GM10248 (cell line): ENCODE measurements at places on chromosomes 13 and 19.

DNA sequence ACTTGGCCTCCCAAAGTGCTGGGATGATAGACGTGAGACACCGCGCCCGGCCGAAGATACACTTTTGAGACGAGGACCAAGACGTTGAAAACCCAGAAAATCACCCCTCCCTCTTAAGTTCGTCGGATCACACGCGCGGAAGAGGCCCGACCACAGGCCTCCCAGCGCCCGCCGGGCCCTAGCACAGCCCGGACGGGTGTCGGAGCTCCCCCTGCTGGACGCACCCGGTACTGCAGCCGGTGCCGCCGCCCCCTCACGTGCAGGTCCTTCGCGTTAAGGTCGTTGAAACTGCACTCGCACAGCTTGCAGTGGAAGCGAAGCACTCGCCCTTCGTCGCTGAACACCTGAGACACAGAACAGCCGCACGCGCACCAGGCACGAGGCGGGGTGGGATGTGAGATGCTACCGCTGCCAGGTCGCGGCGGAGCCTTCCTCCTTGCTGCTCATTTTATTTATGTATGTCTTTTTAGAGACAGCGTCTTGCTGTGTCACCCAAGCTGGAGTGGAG is 35.7 kb upstream of the MATK start:
- DNase-seq = peak; percentile 86

GRCh38 chr13:111663953-111664421 is 343.5 kb downstream of the TEX29 start:
- DNase-seq = no peak

DNA sequence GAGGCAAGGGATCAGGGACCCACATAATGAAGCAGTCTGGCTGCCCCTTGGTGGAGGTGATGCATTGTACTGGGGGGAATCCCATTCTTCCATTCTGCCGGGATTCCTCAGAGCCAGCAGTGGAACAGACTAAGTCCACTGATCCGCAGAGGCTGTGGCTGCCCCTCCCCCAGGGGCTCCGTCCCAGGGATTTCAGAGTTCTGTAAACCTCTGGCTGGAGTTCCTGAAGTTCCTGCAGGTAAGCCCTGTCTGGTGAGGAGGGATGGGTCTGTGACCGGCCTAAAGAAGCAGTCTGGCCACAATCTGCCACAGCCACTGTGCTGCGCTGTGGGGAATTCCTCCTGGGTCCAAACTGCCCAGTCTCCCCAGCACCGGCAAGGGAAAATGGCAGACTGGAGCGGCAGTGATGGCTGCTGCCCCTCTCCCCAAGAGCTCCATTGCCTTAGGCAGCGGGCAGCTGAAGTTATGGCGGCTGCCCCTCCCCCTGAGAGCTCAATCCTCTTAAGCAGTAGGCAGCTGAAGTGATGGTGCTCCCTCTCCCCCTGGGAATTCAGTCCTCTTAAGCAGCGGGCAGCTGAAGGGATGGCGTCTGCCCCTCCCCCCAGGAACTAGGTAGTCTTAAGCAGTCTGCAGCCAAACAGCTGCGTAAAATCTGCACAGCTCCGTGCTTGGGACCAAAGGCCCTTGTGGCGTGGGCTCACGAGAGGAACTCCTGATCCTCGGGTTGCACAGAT is 155.7 kb downstream of the PCDH17 start:
- no peak for DNase-seq

DNA sequence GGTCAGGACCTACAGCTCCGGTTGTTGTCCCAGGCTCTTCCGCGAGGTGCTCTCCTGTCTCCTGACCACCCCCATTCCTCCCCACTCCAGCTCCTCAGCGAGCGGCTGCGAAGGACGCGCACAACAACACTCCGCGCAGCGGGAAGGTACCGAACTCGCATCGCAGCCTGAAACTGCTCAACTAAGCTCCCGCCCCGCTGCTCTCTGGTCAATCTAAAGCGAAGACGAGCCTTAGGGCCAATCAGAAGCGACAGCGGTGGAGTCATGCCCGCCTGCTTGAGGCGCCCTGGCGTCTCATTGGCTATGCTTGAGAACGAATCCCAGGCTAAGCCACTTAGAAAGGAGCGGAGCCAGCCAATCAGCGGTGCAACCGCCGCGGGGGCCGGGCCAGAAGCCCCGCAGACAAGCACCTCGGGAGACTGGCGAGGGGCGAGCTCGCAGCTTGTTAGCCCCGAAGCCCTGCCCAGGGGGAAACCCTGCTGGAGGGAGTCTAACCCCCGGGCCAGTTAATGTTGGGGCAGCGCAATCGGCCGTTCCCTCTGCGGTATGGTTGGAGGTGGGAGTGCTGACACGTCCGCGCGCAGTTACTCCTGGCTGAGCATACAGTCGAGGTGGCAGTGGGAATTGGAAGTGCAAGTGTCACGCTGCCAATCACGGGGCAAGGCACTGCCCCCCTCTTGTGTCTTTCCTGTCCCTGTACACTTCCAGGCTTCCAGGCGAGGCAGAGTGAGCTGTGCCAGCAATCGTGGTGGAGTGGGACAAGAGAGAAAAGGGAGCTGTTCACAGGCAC is 1.9 kb upstream of the ZBTB32 start:
- peak; percentile 95 for DNase-seq

DNA sequence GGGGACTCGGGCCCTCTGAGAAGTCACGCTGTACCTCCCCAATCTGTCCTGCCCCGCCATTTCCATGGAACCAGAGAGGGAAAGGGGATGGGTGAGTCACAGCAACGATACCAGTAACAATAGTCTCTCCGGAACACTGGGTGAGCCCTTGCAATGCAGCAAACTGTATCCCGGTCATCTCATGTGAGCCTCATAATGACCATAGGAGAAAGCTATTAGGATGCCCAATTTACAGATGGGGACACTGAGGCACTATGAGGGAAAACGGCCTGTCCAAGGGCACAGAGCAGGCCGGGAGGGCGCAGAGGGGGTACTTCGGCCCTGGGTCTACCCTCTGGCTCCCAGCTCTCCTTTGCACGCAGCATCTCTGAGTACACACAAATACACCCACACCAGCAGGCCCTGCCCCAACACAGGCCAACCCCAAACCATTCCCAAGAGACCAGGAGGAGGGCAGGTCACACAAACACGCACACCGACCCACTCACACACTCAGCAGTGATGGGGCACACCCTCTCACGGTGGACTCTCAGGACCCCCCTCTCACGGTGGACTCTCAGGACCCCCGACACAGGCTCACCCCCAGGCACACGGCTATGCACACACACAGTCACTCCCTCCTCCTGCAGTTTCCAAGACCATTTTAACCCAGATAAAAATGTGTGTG is 18.2 kb downstream of the LRRC4B start:
- no peak for DNase-seq

GRCh38 chr13:30020726-30021312 is 170.4 kb upstream of the UBL3 start:
- no peak for DNase-seq

- DNase-seq = peak; percentile 42
Observed at GRCh38 chr19:40466219-40466984, 399 bp upstream of the SPTBN4 start.

- peak; percentile 39 for DNase-seq
Observed at GRCh38 chr13:77429320-77430142, 102.6 kb upstream of the MYCBP2 start.

DNA sequence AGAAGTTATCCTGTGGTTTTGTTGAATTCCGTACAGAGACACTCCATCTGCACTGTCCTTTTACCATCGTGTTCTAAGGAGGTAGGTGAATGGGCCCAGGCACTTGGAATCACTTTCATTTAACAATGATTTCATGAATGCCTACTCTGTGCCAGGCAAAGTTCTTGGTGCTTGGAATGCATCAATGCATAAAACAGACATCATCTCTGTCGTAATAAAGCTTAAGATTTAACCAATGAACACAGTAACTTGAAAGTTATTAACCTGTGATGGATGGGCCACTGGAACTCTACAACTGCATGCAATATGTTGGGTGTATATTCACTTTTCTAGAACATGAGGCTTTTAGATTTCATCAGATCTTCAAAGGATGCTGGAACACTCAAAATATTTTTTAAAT is 14.1 kb upstream of the STARD13 start:
- DNase-seq = no peak

- no peak for DNase-seq
Observed at GRCh38 chr19:38497907-38498306, 64.4 kb downstream of the RYR1 start.

GRCh38 chr13:32113532-32113931 is 82.0 kb downstream of the FRY start:
- no peak for DNase-seq
